ENCODE measurements at places on chromosomes 2 and 18.

- DNase-seq: no peak
These were observed 72.2 kb downstream of the ACVR1 start for GRCh38 chr2:157803952-157804351.

GRCh38 chr2:109343460-109343859 lies 214.5 kb downstream of the SH3RF3 start:
- DNase-seq: no peak

DNA sequence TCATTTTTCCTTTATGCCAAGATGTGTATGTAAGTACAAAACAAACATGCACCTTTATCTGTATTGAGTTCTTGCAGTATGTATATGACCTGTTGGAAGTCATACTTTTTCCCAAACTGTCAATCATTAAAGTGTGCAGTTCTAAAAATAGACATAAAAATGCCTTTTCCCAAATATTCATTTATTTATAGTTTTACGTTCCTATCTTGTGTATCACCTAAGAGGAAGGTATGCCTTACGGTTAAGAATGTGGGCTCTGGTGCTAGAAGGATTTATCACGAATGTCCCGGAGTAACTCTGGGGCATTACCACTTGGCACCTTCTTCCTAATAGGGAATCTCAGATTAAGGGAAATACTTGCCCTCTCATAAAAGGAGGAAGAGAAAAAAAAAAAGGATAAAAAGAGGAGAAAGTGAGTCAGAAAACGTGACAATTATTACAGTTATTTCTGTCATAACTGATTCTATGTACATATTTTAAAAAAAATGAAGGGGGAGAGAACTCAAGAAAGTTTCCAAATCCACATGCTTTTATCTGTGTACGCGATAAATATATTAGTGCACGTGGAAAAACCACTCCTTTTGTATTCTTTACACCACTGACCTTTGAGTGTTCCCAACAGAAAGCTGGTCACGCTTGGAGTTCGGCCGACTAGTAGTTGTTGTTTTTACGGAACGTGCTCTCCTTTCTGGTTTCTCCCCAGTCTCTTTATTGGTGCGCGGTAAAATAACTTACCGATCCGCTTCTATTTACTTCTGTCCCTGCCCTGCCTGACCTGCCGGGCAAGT lies 721 bp downstream of the MCEE start:
- no peak for DNase-seq

- no peak for DNase-seq
These were observed 1291.6 kb upstream of the GYPC start for GRCh38 chr2:125364192-125364983.

DNA sequence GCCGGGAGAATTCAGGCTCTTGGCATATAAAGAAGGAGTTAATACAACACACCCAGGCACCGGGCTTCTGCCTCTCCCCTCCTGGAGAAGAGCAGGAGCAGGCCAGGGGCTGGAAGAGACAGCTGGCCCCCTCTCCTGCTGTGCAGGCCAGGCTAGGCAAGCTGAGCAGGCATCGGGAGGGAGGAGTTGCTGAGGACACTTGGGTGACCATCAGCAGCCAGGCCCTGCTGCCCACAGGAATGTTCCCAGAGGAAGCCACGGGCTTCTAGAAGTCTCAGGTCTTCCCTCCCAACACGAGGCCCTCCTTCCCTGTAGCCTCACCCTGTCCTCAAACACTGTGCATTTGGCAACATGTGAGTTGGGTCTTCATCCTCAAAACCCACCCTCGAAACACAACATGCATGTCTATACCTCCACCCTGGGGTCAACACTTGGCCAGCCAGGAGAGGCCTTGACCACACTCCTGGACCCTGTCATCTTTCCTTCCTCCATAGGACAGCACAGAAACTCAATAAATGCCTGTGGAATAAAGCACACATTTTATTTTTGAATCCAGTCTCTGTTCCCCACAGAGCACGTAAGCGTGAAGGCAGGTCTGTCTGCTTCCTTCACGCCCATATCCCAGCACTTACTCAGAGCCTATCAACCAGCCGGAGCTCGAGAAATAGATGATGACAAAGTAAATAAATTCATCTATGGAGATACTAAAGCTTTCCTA lies 433.8 kb upstream of the ID2 start:
- DNase-seq: no peak

DNA sequence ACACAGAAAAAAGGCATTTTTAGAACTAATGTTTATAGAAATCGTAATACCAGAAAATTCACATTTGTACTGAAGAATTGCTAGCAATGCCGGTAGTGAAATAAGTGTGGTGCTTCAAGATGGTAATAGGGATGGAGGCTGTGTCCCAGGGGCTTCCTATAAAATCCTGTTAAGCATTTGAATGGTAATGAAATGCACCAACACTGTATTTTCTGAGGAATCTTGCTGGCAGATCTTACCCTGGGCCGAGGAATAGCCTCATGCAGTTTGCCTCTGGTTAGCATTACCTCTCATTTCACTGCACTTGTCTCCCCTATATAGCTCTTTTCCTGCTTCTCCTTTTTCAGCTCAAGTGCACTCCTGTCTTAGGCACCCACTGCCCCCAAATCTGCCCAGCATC lies 501.6 kb upstream of the NRP2 start:
- DNase-seq: no peak

All from astrocyte of the cerebellum (primary cell).